ENCODE measurements at places on chromosomes 7 and 10.

DNA sequence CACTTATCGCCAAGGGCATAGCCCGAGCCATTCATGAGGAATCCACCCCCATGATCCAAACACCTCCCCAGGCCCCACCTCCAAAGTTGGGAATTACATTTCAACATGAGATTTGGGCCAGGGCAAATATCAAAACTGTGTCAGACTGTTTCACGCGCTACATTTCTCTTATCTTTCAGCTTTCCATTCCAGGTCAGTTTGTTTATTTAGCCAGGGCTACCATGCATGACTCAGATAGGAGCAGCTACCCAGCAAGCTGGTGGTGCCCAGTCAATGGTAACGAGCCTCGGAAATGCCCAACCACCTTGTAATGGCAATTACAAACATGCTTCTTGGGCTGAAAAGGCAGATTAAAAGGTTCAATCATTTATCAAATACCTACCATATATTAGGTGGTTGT, 43.6 kb upstream of the BAMBI start:
- DNase-seq, result no peak

DNA sequence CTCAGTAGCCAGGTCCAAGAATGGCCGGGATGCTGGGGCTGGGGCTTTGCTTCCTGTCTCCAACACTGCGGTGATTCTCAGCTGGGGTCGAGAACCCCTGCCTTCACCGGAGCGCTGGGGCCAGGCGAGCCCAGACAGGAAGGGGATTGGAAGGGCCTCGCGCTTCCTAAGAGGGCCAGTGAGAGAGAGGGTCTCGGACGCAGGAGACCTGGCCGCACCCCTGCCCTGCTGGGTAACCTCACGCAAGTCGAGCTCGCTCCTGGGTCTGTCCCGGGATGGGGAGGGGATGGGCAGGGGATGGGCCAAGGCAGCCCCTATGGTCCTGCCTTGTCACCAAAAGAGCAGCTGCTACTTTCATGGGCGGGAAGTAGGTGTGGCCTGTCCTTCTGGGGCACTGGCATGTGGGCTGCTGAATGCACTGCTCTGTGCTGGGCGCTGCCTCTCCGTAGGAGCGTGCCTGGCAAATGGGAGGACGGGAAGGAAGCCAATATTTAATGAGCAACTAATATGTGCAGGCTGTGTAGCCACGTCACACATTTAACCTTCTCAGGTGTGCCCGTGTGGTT, 20.0 kb downstream of the KCNK18 start:
- DNase-seq, result no peak

DNA sequence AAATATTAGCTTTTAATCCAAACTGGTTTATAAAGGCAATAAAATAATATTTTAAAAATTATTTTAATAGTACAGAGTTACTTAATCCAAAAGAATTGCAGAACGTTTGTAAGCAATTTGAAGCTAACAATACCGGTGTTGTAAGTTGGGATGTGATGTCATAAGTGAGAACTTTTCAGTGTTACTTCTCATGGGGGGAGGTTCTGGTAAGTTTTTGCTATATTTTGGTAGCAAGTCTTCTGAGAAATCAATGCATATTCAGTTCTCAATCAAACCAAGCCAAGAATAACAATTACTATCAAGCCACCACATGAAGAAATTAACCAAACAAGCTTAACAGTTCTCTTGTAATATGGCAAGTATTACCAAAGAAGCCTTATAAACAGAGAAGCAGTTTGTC, 147.1 kb upstream of the ASAH2 start:
- no peak for DNase-seq

DNA sequence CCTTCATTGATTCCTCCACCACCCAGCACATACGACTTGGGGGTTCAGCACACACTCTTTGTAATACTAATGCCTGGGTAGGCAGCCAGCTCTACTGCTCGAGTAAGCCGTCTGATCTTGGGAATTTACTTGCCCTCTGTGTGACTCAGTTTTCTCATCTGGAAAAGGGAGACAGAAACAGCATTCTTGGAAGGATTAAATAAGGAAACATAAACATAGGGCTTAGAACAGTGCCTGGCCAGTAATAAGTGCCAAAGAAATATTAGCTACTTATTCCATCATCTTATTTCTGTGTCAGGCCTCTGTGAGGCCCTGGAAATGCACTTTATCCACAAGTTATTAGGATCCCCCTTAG, 130.1 kb downstream of the TNS3 start:
- DNase-seq, result no peak

- no peak for DNase-seq
Observed at GRCh38 chr7:151851145-151851751, 25.7 kb downstream of the PRKAG2 start.

GRCh38 chr7:37068902-37069301, 344.6 kb upstream of the AOAH start:
- no peak for DNase-seq
